ENCODE measurements at places on chromosomes 5 and 9.
A peak's percentile ranks its signal among the peaks of the same experiment; 100 is the strongest.

DNA sequence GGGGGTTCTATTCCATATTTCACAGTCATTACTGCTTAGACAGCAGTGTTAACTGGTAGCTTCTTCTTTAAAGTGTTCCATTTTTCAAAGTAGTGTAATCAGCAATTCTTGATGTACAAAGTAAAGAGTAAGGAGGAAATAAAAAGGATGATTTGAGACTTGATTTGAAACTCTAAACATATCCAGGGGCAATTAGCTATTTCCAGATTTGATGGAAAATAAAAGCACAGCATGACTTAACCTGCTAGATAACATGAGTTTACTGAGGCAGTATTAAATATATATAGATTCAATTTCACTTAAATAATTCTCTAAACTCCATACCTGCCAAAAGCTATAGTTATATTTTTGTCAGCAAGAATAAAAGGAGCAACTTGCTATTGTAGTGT, 29.8 kb downstream of the NR2F1 start:
- DNase-seq: no peak

DNA sequence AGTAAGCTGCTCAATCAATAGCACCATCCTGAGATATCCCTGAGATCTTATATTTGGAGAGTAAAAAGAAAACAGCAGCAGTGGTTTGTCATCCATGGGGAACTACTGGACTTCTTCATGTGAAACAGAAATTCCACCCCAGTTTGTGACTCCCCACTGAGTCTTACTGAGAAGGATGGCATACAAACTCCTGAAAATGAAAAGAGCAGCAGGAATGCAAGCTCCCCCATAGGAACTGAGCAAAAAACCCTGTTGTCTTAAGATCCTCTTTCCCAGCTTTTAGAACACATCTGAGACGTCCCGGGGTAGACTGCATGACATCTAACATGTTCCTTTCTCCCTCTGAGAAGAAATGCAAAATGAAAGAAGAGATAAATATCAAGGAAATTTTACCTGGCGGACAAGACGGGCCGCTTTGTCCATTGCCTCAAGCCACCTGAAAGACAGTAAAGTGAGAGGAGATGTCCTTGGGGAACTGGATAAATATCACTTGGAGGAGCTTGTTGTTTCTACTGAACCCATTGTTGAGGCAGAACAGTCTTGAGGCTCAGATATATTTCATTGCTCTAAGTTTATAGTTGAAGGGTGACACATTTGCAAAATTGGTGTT, 117.1 kb downstream of the NUDT12 start:
- no peak for DNase-seq

DNA sequence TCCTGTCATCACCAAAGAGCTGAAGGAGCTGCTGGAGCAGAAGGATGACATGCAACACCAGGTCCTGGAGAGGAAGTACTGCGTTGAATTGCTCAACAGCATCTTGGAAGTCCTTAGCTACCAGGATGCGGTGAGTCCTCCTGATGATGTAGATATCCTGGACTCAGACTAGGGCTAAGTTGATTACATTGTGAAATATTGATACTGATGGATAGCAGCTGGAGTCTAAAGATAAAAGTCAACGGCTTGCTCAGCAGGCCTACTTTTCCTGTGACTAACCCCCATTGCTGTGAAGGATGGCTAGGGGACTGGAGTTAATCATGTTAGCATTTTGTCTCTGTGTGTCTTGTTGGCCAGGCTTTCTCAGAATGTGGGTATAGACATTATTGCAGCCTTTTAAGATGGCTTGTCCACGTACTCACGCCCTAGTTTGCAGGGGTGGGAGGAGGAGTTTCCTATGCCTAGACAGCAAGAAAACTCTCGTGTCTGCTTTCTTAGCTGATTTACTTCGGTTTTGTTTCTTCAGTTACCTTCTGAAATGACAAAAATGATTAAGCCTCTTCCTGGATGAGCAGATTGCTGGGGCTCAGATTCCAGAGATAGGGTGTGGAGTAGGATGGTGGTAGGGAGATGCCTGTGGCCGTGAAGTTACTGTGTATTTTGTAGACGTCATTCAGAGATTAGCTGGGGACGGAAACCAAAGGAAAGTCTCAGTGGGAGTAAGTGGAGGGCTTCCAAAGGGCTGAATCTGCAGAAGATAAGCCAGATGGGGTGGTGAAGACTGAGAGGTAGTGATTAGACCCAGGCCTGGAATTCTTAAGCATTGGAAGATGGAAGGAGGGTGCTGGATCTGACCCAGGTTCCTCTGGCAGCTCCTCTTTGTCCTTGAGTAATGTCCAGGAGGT, 166.3 kb downstream of the DOCK2 start:
- no peak for DNase-seq

- no peak for DNase-seq
These were observed 147.2 kb downstream of the IZUMO3 start for GRCh38 chr9:24398466-24398865.

GRCh38 chr5:157132281-157132612, 10.4 kb downstream of the MED7 start:
- DNase-seq: no peak

GRCh38 chr5:170632985-170633234, 129.1 kb downstream of the KCNIP1 start:
- DNase-seq: peak; percentile 44

DNA sequence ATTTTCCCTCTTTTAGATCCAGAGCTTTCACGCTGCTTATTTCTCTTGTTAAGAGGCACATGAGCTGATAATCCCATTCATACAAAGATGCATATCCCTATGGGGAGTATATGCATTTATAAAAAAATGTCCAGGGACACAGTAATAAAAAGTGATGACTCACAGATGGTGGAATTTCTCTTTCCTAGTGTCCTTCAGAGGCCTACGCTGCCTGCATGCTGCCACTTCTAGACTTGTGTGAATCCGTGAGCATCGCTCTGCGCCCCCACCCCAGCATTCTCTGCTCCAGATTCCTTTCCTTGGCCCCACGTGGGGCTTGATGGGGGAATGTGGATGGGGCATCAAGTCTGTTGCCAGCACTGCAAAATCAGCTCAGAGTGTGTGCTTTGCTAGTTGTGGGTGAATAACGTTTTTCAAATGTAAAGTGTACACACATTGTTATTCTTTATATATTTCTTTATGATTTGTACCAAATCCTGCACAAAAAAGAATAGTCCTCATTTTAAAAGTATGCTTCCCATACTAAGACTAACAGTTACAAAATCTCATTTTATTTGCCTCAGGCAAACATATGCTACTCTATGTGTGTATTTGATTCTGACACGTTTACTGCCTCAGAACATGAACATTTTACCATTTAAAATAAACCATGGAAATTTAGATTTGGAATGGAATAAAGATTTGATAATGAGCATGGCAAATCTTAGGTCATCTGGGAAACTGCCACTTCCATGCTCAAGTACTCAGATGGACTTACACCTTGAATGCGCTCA, 22.4 kb upstream of the RASGRF2 start:
- no peak for DNase-seq

DNA sequence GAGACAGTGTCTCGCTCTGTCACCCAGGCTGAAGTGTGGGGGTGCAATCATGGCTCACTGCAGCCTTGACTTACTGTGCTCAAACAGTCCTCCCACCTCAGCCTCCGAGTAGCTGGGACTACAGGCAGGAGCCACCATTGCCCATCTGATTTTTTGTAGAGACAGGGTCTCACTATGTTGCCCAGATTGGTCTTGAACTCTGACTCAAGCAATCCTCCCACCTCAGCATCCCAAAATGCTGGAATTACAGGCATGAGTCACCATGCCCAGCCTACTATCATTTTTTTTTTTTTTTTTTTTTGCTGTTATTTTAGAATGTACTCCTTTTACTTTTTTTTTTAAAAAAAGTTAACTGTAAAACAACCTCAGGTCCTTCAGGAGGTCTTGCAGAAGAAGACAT, 449.0 kb downstream of the CCDC171 start:
- DNase-seq: no peak

GRCh38 chr5:30659417-30659816, 534.1 kb upstream of the CDH6 start:
- DNase-seq: no peak

DNA sequence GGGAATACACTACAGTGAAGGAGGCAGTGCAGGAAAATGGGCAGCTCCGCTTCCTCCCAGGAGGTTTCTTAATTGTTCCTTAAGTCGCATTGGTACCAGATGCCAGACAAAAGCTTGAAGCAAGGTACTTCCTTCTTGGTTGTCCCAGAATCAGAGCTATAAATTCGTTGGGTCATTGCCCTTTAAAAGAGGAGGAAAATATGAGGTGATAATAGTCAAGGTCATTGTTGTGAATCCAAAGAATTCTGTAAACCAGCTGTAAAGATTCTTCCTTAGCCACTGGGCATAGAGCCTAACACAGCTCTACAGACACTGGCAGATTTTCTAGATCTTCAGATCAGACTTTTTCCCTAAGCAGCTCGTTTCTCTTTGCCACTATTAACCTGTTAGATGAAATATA, 444.1 kb upstream of the TLE4 start:
- DNase-seq: no peak

DNA sequence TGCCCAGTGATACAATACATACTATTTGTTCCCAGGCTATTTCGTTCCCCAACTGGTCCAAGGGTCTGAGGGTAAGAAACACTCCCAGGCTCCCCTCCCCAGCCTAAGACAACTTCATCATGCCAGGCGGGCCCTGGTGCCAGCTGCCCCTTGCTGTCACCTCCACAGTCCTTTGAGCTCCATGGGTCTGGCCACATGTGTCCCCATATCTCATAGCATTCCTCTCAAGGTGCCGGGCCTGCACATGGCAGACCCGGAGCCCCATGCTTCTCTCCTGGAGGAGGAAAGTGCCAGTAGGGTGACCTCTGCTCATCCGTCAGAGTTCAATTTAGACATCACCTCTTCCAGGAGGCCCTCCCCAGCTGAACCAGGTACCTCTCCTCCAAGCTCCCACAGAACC, 120.5 kb downstream of the C5orf15 start:
- no peak for DNase-seq

DNA sequence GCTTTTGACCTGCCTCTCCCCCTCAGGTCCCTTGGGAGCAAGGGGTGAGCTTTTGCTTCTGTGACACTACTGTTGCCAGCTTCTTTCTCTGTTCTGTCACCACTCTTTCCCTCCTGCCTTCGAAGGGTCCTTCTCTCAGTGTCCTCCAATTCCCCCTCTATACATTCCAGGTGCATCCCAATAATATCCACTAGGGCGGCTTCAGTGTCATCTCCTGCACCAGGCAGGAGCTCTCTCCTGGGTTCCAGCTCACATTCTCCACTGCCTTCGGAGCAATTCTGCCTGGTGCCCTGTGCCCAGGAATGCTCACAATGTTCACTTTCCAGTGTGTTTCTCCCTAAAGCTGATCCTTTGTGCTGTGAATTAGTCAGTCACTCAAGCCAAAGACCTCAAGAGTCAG, 83.9 kb upstream of the CXCL14 start:
- DNase-seq: no peak
